NCI-H2029 treated with DMSO at 0.1 percent for 48 hours (cell line): ENCODE measurements at places on chromosomes 7 and 10.

GRCh38 chr10:33290321-33291052, 44.0 kb downstream of the NRP1 start:
- DNase-seq = no peak

GRCh38 chr10:26689399-26689798, 8.1 kb upstream of the PDSS1 start:
- DNase-seq = no peak

- DNase-seq = no peak
Measured at GRCh38 chr7:126211875-126212274, 1040.9 kb downstream of the GRM8 start.

DNA sequence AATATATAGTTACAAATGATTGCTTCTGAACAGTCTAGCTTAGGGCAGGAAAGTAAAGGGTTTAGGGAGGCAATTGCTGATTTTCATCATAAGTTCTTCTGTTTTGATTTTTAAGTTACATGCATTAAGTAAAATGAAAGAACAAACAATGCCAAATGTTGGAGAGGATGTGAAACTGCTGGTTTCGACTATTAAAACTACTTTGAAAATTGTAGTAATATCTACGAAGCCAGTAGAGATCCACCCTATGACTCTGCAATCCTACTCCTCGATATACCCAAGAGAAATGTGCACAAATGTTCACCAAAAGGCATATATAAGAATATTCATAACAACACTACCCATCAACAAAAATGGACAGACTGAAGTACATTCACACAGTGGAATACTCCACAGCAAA, 24.3 kb downstream of the PDZD8 start:
- no peak for DNase-seq

- no peak for DNase-seq
Measured at GRCh38 chr10:69389827-69390490, 26.8 kb downstream of the TACR2 start.
